ENCODE measurements at places on chromosomes 6 and 20.

- DNase-seq = no peak
Observed at GRCh38 chr6:111444794-111445193, 38.2 kb downstream of the REV3L start.

DNA sequence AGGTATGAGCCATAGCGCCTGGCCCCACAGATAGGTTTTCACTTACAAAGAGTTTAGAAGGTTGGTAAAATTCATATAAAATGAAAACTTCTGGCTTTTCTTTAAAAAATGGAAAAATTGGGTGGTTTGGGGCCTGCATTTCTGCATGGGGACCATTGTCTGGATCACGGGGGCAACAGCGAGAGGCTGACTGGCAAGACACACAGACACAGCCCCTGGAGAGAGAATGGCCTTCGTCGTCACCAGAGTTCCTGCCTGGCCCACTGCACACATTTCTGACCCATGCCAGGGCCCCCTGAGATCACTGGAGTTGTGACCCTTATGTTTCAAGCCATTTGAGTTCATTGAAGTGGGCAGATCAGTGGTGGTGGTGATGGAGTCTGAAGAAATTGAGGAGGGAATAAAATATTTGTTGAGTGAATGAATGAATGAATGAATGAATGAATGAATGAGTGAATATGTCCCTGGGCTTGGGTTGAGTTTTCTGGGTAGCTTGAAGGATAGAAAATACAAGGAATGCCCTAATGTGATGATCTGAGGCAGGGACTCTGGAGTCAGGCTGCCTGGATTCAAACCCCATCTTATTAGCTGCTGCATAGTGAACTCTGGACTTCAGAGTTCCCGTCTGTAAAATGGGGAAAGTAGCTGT lies 173.8 kb downstream of the ZFP64 start:
- no peak for DNase-seq

DNA sequence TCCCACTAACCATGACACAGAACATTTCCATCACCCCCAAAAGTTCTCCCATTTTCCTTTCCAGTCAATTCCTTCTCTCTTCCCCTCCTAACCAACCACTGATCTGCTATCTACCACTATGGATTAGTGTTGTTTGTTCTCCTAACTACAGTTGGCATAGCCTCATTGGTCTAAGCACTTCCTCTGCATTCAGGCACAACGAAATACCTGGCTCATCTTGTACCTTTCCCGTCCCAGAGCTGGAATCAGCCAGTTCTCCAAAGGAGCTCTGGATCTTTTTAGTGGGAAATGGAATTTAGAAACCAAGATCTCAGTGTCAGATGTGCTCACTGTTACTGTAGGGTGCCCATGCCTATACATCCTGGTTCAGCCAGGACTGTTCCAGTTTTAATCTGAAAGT lies 4.0 kb upstream of the WTAP start:
- DNase-seq = no peak

DNA sequence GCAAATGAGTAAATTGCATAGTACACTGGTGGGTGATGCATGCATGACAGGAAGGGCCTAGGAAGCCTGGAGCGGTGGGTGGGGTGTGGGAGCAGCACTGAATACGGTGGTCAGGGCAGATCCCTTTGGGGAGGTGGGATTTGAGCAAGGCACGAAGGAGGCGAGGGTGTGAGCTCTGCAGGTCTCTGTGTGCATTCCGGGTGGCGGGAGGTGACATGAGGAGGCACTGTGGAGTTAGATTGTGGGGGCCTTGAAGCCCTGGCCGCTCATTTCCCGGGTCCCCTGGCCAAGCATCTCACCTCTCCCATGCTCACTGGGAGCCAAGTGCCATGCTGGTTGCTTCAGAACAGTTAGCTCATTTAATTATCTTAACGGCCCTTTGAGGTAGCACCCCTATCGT lies 6.2 kb upstream of the SPDEF start:
- no peak for DNase-seq

GRCh38 chr20:25081065-25081729 lies 744 bp downstream of the VSX1 start:
- DNase-seq = peak; percentile 8

GRCh38 chr6:118968416-118968815 lies 33.5 kb upstream of the MCM9 start:
- peak; percentile 8 for DNase-seq

- peak; percentile 7 for DNase-seq
Observed at GRCh38 chr6:53986165-53986720, 125.0 kb upstream of the MLIP start.

DNA sequence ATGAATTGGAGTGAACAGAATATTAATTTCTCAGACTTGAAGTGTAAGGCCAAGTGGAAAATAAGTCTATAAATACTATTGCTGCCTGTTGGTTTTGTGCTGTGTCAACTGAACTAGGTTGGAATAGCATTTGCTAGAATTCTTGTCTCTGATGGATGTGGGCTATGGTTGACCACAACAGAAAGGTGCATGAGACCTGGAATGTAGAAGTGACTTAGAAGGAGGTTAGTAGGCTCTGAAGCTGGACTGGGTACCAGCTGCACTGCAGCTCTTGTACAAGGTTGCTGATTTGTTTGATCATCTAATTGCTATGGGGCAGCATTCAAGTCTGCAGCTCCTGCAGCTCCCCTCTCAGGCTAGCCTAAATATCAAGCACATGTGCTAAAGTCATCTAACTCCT lies 479.0 kb upstream of the NRSN1 start:
- no peak for DNase-seq

DNA sequence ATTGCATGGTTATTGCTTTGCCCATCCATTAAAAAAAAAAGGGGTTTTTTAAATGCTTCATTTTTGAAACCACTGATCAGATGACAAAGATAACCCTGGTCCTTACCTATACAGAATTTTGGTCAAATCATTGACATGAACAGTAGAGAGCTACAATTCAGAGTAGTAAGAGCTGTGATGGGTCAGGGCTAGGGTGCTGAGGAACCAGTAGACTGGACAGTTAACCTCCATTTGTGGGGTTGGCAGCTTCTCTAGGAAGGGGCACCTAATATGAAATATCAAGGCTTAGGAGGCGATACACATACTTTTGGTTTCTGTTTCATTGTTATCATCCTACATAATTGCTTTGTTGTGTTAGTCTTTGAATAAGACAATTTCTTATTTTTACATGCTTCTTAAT lies 55.1 kb downstream of the ORC3 start:
- DNase-seq = no peak

DNA sequence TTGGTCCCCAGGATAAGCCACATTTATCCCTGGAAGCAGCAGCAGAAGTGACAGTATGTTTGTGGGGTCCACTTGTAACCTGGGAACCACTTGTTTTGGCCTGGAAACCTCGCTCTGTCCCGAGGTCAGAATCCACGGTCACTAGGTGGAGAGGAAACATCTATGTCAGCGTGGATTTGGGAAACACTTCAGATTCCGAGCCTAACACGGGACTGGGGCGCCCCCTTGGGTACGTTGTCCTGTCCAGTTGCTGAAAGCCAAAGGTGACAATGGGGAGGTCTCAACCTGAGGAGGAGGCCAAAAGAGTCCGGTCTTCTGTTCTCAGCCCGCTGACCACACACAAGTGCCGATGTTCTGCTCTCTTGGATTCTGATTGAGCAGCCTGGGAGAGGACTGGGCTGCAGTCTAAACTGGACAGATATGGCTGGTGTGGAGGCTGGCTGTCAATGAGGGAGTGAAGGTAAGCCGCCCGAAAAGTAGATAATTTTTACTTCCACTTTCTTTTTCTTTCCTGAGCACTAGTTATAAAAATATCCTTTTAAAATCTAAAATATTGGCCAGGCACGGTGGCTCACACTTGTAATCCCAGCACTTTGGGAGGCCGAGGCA lies 4.9 kb upstream of the ZFP57 start:
- no peak for DNase-seq

GRCh38 chr6:75486850-75487518 lies 6.6 kb downstream of the FILIP1 start:
- no peak for DNase-seq

GRCh38 chr6:12118607-12119006 lies 106.5 kb downstream of the HIVEP1 start:
- DNase-seq = no peak

- DNase-seq = no peak
Observed at GRCh38 chr6:20777801-20778200, 243.5 kb downstream of the CDKAL1 start.

DNA sequence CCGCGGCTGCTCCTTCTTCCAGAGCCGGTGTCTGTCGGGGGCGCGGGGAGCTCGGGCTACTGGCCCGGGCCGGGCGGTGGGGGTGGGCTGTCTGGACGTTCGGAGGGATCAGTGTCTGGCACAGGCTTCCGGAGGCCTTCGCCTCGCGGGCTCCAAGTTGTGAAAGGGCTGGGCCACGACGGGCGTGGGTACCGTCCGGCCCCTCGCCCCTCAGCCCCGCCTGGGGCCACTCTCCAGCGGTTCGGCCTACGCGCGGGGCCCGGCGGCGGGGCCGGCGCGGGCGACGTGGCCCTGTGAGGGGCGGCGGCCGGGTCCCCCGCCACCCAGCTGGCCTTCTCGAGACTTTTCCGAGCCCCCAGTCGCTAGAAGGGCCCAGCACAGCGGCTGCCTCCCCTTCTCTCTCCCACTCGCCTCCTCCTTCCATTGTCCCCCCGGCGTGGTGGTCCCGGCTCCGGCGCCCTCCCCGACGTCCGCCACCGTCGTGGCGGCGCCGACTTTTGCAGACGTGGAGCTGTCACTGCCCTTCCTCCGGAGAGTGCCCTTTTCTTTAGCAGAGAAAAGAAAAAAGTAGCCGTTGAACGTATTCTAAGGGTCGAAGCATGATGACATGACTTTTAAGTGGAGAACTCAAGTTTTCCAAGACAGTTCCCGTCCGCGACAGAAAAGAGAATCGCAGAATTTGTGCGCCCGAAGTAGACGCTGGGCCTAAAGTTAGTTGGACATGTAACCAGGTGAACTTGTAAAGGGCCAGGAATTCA lies 571 bp downstream of the ITCH start:
- DNase-seq = peak; percentile 59

DNA sequence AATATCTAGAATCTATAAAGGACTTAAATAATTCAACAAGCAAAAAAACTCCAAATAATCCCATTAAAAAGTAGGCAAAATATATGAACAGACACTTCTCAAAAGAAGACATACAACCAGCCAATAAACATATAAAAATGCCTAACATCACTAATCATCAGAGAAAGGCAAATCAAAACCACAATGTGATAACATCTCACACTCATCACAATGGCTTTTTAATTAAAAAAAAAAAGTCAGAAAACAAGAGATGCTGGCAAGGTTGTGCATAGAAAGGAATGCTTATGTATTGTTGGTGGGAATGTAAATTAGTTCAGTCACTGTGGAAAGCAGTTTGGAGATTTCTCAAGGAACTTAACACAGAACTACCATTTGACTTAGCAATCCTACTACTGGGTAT lies 979.6 kb upstream of the MAP3K7 start:
- DNase-seq = no peak

DNA sequence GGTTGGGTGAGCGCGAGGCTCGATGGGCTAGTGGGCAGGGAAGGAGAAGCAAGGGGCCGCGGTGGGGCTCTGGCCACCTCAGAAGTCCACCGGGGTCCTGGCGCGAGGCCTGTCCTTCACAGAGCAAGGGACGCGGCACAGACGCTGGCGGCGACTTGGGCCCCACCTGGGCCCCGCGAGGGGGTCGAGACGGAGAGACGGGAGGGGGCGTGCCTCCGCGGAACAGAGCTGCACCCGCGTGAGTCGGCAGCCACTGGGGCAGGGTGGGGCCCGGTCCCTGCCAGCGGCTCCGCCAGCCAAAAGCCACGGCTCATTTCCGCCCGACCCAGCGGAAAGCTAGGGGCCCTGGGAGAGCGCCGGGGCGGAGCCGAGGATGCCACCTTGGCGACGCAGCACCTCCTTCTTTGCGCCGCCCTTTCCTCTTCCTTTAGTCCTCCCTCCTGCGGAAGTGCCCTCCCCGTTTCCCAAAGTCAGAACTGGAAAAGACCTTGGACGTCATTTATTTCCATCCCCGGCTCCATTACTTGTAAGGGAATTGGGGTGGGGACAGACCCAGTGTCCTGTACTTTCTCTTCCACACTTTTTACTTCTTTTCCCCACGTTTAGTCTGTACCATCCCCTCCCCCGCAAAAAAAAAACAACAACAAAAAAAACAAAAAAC lies at the start of gene CUL7:
Gene CUL7 (minus strand): TSS at position 307 of the 661 bp plus-strand sequence. CDS start 1,063 bp downstream, outside the sequence.
- DNase-seq = peak; percentile 96

GRCh38 chr6:89793586-89793985 lies 26.0 kb downstream of the MDN1 start:
- no peak for DNase-seq

DNA sequence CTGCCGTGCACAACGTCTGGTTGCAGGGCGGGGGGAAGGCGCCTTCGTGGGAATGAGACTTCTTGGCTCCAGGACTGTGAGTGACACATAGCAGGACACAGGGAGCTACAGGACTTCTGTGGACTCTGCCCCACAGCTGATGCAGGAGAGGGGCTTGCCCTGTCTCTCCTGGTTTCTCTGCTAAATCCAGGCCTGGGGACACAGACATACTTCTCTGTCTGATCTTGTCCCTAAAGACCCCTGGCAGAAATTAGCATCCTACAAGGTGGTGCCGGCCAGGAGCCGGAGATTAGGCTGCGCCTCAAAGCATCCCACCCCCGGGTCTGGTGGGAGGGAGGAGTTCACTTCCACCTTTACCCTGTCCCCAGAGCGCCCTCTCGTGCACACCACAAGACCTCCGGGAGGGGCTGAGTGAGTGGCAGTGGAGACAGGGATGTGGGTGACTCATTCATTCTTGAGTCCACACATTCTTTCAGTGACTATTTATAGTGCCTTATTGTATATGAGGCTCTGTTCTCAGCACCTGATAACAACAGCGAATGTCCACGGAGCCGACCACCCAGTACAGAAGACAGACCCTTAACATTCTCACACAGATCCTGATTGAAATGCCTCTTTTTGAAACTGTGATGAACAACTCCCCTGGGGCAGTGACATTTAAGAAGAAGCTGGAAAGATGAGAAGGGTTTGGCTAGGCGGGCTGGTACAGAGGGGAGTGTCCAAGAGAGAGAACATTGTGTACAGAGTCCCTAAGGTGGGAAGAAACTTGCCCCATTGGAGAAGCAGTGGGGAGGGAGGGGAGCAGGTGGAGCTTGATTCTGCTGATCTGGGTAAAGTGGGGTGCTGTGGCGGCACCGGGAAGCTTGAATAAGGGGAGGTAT lies 39.0 kb downstream of the GMPR start:
- DNase-seq = peak; percentile 45

DNA sequence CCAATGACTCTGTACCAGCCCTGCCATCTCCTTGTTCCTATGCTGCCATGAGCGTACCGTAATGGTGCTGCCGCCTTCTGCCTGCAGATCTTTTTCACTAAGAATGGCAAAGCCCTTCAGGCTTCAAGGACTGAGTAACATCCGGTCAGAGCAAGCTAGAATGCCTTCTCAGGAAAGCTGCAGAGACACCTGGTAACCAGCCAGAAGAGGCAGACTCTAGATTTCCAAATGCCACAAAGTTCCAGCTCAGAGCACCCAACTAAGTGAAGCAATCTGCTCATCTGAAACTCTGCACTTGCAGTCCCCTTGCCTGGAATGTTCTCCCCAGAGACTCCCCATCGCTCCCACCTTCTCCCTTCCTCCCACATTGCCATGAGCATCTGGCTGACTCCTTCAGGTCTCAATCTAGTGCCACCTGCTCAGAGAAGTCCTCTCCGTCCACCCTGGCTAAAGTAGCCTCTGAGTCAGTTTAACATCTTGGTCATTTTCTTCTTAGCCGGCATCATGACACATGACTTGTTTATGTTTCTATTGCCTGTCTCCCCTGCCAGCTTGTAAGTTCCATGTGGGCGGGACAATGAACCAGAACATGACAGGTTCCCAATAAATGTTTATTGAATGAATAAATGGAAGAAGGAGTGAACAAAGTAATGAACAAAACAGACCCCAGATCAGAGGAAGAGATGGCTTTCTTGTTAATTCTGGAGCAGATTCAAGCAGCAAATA lies 6.9 kb upstream of the OCSTAMP start:
- DNase-seq = peak; percentile 54
